ENCODE measurements at places on chromosomes 12 and 14. TPM values are rescaled to one million over a fixed set of nuclear protein-coding genes. Genes with fewer than 3 reads are reported as not detected.

OVCH1 gene
- not detected for total RNA-seq

SLC25A47 gene
- total RNA-seq: not detected

FAM186B gene
- total RNA-seq: under 0.01 TPM

CLEC12A gene
- not detected for total RNA-seq

CARMIL3 gene
- total RNA-seq: not detected

HCAR3 gene
- total RNA-seq: not detected

CMA1 gene
- not detected for total RNA-seq

TMEM229B gene
- total RNA-seq: 0.97 TPM

CKAP4 gene
- 92.3 TPM for total RNA-seq

GLIPR1L1 gene
- not detected for total RNA-seq

VDR gene
- 0.19 TPM for total RNA-seq

TAS2R19 gene
- total RNA-seq: 2.1 TPM

FGF6 gene
- not detected for total RNA-seq

FAM181A gene
- not detected for total RNA-seq

CLEC2A gene
- not detected for total RNA-seq

PDE3A gene
- 2.4 TPM for total RNA-seq

LRRK2 gene
- total RNA-seq: 1.2 TPM

PTPRR gene
- 0.65 TPM for total RNA-seq

SLC4A8 gene
- 2.1 TPM for total RNA-seq

LRRC43 gene
- total RNA-seq: 0.81 TPM

AQP6 gene
- total RNA-seq: not detected

EXOC5 gene
- total RNA-seq: 67.2 TPM

POP5 gene
- 23.3 TPM for total RNA-seq

LRFN5 gene
- under 0.01 TPM for total RNA-seq

CRIP1 gene
- 0.25 TPM for total RNA-seq

TARBP2 gene
- total RNA-seq: 41.0 TPM

FGD4 gene
- total RNA-seq: 42.9 TPM

CCDC175 gene
- not detected for total RNA-seq

All from bladder microvascular endothelial cell (primary cell).